Stimulated activated CD4-positive, alpha-beta T cell treated with anti-CD3 and anti-CD28 coated beads, Interleukin-4, amount 100 ng/mL, for 24 hours (primary cell): ENCODE measurements at places on chromosomes 6 and 20.
A peak's percentile ranks its signal among the peaks of the same experiment; 100 is the strongest.

GRCh38 chr6:94367316-94367715 is 948.0 kb upstream of the EPHA7 start:
- DNase-seq, result no peak

- no peak for DNase-seq
Observed at GRCh38 chr6:143682805-143683204, 5.0 kb downstream of the PHACTR2 start.

DNA sequence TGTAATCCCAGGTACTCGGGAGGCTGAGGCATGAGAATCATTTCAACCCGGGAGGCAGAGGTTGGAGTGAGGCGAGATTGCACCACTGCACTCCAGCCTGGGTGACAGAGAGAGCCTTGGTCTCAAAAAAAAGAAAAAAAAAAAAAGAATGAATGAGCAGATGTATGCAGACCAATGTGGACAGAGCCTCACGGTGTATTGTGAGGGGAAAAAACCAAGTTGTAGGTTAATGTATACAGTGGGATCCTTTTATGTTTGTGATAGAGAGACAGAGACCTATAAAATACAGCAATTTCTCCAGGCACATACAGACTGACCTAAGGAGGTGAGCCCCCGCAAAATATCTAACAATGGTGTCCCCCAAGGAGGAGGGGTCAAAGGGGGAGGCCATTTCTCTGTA is 11.7 kb downstream of the TGM2 start:
- DNase-seq, result no peak

GRCh38 chr20:6705926-6706548 is 61.4 kb upstream of the BMP2 start:
- no peak for DNase-seq

DNA sequence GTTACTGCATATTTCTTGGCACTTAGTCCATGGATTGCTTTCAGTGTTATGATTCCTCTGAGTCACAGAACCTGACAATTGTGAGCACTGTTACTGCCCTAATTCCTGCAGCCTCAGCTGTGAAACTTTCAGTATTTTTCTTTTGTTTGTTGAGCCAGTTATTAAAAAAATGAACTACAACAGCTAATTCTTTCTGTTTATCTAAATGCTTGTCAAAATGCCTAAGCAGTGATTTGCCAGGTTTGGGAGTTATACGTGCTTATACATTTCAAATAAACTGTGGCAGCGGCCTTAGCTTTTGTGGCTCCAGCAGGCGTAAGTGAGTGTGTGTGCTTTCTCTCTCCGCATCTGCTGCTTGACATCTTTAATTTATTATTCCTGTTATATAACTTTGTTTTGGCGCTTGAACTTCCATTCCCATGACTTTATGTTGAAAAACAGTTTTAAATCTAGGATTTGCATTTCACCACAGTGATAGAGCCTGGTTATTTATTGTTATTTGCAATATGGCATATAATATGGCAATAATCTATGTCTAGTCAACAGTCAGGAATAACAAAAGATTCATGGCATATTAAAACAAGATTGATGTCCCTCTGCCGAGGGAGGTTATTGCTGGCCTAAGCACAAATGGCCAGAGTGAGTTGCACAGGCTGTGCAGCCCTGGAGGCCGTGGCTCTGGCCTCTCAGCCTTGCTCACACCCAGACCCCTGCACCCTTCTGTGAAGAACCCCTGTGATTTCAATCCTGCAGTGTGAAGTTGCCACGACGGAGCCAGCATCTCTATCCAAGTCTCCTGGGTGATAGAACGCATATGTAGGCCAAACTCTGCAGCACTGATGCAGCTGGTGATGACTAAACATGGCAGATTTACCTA is 303.4 kb downstream of the THBS2 start:
- no peak for DNase-seq

DNA sequence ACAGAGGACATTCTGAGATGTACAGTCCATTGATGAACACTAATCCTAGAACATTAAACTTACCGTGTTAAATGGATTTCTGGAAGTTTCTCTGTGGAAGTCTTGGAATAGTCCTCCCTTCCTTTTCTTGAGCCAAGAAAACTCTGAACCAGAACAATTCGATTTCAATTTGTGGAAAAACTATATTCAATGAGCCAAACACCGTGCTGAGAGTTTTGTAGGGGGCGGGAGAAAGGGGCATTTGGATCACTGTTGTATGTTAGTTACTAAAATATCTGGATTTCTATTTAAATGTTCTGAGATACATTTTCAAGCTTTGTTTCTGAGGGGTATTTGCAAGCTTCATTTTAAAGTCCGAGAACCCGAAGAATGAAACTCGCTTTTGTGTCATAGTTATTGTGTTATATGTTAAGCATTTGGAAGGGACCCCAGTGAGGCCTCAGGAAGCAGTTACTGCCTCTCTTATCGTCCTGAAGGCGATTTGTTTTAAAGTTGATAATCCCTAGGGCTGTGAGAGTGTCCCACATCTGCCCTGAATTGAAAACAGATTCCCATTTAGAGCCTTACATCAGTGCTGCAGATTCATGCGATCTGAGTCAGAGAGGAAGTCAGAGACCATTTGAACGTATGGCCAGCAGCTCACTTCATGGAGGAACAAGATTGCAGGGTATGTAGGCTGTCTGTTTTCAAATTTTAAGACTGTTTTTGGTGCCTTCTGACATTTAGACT is 70.8 kb upstream of the SASH1 start:
- DNase-seq, result no peak

DNA sequence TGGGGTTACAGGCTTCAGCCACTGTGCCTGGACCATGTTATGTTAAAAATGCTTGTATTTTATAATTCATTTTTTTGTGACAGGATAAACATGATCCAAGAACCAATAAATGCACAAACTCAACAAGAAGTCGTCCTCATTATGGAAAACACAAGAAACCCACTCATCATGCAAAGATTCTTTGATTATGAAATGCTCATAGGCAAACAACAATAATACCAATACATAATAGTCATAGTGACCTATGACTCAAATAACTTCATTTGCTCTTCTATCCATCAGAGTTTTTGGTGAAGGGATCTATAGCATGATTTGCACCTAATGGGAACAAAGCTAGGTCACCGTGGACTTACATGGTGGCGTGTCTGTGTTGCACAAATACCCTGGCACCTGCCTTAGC is 217.1 kb upstream of the THEMIS start:
- no peak for DNase-seq

- DNase-seq, result no peak
Observed at GRCh38 chr20:11718474-11719094, 199.1 kb upstream of the BTBD3 start.

DNA sequence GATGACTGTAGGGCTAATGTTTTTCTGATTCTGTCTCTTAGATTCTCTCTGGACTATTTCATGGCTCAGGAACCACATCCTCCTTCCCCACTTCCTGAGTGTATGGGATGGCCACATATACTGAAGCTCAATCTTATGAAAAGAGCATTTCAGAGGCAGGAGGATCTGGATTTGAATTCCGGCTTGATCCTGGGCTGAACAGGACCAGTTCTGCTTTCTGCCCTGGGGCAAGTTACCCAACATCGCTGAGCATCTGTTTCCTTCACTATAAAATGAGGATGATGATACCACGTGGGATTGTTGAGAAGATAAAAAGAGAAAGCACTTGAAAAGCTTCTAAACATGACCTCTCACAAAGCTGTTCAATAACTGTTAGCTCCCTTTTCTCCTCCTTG is 168.4 kb upstream of the TNFAIP3 start:
- DNase-seq, result no peak

DNA sequence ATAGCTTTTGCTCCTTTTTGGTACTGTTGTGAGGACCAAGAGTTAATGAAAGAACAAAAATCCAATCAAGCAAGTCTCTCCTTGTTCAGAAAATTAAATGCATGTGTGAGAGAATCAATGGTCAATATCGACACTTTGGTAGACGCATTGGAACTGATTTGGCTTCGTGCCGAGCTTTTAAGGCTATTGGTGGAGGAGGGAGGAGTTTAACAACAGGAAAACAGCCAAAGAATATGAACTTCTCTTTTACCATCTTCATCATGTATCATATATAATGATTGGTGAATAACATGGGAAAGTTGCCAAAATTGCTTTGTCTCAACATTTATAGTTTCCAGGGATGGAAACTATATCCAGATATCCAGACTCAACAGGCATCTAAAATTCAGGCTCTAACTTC is 266.5 kb upstream of the CITED2 start:
- DNase-seq, result no peak

- DNase-seq, result no peak
Observed at GRCh38 chr6:156955494-156956183, 178.5 kb downstream of the ARID1B start.

GRCh38 chr6:133129556-133129955 is 111.6 kb upstream of the EYA4 start:
- DNase-seq, result no peak

DNA sequence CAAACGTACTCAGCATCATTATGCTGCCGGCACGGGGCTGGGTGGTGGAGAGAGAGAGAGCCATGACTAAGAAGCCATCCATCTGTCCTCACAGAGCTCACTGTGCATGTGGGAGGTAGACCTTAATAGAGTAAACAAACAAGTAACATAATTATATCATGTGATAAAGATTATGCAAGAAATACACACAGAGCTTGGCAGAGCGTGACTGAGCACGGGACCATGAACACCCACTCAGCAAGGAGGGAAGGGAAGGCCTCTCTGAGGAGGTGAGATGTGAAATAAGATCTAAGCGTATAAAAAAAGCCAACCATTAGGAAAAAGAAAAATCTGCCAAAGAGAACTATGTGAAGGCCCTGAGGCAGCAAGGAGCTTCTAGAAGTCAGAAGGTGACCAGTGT is 207.5 kb downstream of the PTPRT start:
- no peak for DNase-seq

DNA sequence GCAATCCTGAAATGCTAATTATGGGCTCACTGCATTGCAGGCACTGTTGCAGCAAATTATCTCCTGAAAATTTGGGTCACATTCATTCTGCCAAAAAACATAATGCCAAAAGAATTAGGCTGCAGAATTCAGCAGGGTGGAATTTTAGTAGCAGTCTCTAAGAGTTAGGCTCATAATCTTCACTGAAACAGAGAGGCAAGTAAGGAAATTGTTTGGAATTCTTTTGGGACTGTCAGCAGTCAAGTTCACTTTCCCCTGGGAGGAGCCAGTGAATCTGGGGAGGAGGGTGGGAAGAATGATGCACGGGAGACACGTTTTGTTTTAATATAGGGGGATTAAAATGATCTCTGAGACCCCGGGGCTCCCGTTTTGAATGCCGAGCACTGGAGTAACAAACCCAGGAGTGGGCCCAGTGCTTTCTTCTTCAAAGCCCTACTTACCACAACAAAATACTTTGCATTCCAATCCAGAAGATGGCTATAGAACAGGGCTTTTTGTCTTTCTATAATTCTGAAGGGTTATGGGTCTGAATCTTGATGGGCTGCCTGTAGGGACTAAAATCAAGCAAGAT is 44.7 kb downstream of the SOBP start:
- no peak for DNase-seq

DNA sequence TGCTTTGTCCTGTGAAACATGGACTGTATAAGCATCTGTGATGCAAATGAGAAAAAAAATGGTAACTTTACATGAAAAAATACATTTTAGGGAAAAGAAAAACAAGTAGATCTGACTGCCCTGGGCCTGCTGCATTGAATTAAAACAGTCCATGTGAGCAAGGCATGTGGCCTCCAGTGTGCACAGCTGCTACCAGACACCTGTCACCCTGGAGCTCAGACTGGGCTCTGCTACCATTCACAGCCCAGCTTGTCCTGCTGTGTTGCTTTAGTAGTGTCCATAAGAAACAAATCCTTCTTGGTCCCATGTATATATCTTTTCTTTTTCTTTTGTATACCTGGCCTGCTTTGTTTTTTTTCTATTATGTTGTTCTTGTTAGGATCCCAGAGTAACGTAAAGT is 315.9 kb downstream of the NKAIN2 start:
- no peak for DNase-seq

GRCh38 chr6:18317850-18318249 is 53.5 kb upstream of the DEK start:
- no peak for DNase-seq

GRCh38 chr6:97394160-97394748 is 111.2 kb upstream of the MMS22L start:
- DNase-seq, result peak; percentile 58

GRCh38 chr6:163705923-163706322 is 291.4 kb downstream of the QKI start:
- no peak for DNase-seq

GRCh38 chr6:47740714-47741113 is 41.1 kb upstream of the OPN5 start:
- no peak for DNase-seq
